CD4-positive, alpha-beta T cell treated with Interleukin-17A for 1 hour (primary cell): ENCODE measurements at places on chromosomes 6 and 20.

- DNase-seq: no peak
Observed at GRCh38 chr6:25750906-25751305, 3.6 kb upstream of the SLC17A4 start.

DNA sequence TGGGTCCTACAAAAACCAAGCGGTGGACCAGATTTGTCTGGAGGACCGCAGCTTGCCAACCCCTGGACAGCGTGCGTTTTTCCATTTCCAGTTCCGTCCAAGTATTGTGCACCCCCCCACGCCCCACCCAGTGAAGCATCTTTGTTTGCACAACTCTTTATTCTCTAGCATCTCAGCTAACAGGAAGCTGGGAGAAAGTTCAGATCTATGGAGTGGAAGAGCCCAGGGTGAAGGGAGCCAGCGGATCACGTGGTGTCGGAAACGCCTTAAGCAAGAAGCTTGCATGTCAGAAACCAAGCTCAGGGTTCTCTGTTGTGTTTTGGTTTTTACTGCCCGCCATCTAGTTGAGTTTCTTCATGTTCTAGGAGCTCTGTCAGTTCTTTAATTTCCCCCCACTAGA lies 29.9 kb downstream of the ARID1B start:
- no peak for DNase-seq

DNA sequence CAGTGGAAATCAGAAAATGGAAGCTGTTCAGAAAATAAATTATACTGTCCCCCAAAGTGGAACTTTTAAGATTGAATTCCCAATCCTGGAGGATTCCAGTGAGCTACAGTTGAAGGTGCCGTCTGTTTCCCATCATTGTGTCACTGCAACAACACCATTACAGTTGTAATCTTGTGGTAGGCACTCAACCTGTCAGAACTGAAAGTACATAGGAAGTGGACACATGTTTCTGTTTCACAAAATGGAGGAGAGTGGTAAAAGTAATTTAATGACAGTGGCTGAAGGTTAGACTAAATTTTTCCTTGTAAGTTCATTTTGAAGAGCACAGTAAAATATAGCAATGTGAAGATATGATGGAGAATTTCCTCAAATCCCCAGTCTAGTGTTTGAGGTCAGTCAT lies 70.0 kb downstream of the CD109 start:
- DNase-seq: no peak

- no peak for DNase-seq
Observed at GRCh38 chr20:33124261-33124660, 43.7 kb upstream of the BPIFA2 start.

- no peak for DNase-seq
Observed at GRCh38 chr20:63397946-63398450, 36.8 kb upstream of the CHRNA4 start.

GRCh38 chr6:44649365-44650025 lies 262.0 kb downstream of the CDC5L start:
- no peak for DNase-seq

DNA sequence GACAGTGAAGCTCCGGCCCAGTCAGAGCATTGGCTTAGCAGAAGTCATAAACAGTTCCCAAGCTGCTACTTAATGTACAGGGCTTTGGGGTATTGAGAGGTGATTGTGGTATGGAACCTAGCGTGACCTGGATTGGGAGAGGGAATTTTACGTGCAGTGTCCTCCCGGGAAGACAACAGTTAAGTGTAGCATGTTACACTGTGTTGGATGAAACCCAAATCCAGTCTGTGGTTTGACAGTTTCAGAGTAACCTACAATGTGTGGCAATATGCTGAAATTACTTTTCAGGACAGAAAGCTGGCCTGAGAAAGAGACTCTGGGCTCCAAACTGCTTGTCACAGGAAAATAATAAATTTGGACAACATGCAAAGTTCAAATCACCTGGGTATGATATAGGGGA lies 28.1 kb upstream of the RALGAPA2 start:
- no peak for DNase-seq

DNA sequence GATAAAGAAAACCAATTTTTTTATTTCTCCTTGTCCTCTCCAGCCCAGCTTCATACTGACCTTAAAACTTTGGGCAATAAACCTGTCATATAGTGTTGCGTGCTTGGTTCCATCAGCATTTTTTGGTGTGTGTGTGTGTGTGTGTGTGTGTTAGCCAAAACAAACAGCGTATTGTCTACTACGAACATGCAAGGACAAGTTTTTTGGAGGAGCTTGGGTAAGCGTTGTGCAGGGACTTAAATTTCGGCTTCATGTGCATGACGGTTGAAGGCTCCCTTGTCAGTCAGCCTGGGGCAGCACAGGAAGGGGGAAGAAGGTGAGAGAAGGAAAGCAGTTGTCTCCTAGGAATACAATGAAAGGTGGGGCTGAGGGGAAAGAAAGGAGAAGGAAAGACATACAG lies 62.0 kb upstream of the PAX1 start:
- DNase-seq: no peak

- no peak for DNase-seq
Observed at GRCh38 chr6:30463242-30463641, 26.1 kb upstream of the HLA-E start.

DNA sequence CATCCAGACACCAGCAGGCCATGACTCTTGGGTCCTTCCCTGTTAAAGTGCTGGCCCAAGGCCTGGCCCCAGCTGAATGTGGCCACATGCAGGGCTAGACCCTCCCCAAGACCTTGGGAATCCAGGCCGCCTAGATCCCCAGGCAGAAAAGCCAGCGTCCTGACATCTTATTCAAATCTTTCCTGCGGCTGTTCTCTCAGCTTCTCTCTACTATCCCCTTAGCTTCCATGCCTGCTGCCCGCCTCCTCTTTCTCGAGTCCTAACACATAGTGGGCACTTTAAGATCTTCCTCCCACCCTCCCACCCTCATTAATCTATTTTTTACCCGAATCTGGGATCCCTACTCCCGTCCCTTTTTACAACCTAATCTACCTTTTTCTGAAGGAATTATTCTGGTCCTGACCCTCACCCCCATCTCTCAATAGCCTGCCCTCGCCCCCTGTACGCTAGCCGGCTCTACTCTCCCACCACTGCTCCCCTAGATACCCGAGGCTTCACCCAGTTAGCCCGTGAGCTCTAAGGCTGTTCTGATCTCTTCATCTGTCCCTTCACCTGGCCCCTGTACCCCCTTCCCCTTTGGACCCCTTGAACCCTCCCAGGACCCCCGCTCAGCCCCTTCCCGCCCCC lies at the start of gene CCHCR1:
Gene CCHCR1, minus strand, starts transcription at position 290 of the 627 bp plus-strand sequence. Its CDS starts 202 bp downstream, at position 88.
- DNase-seq: no peak

- DNase-seq: no peak
Observed at GRCh38 chr6:166584155-166584554, 2.3 kb downstream of the RAMACL start.

DNA sequence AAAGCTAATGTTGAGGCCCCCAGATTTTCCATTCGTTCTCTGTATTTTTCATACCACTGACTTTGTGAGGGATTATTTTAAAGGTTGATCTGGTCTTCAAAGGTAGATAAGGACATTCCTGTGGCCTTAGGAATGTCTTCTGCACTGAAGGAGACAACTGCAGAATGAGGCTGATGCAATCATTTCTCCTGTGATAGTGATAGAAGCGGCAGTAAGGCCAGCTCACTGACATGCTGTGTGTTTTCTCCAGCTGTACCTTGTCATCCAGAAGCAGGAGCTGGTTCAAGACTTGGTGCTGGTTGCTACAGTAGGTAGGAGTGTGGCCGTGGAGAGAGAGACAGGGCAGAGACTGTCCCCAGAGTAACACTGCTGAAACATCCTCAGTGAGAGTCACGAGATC lies 53.8 kb downstream of the DCBLD1 start:
- no peak for DNase-seq

GRCh38 chr6:10794239-10794638 lies 44.1 kb downstream of the MAK start:
- no peak for DNase-seq

DNA sequence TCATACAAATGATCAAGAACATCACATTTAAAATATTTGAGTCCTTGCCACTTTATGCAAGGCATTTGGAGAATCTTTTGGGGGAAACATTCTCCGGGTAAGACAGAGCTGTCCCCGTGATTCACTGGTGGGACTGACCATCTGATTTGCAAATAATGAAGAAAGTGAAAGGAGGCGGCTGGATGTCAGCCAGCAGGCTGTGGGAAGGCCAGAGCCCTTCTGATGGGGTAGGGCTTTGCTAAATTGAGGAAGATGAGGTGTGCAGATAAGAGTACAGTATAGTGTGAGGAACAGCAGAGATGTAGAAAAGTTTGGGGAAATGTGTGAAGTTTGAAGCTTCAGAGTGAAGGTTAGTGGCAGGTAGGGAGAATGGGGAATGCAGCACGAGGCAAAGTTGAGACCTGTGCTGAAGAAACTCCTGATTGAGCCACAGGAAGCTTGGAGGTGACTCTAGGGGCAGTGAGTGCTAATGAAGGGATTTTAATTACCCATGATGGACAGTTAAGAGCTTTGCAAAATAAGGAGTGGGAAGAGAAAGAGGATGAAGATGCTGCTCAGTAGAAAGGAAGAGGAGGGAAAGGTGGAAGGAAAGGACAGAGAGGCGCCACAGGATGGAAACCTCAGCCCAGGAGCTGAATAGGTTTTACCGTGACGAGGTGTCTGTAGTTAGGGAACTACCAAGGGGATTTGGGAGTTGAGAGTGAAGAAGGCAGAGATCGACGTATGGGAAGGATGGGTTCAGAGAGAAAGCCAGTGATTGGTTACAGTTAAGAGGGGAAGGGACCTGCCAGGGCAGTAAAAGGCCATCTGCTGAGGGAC lies 68.7 kb downstream of the SNX9 start:
- DNase-seq: no peak

- peak; percentile 1 for DNase-seq
Observed at GRCh38 chr6:147117011-147117410, 87.2 kb upstream of the STXBP5 start.

DNA sequence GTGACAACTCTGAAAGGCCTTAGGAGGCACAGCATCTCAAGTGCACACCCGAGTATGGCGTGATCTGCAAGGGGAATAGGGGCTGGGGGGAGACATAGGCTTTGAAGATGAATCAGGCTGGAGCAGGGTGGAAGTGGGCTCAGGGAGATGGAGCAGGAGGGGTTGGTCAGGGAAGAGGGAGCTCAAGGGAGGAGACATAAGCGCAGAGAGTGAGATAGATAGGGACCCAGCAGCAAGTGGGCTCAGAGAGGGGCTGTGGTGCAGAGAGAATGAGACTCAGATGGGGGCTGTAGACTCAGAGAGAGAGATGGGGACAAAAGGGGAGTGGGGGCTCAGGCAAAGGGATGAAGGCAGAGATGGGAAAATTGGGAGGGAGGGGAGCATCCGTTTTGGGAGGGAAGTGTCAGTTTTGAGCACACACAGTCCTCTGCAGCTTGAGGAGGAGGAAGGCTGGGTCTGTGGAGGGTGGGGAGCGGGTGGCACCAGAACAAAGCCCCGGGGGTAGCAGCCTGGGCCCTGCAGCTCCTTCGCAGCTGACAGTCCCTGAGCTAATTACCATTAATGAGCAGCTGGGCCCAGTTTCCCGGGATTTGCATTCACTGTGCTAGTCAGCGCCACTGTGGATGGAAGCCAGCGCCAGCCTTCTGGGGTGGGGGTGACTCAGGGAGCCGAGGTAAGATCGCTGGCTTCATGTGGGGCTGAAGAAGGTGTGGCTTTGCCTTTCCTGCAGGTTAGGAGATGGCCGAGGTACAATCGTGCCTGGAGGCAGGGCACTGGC lies 18.7 kb downstream of the SRXN1 start:
- DNase-seq: no peak

DNA sequence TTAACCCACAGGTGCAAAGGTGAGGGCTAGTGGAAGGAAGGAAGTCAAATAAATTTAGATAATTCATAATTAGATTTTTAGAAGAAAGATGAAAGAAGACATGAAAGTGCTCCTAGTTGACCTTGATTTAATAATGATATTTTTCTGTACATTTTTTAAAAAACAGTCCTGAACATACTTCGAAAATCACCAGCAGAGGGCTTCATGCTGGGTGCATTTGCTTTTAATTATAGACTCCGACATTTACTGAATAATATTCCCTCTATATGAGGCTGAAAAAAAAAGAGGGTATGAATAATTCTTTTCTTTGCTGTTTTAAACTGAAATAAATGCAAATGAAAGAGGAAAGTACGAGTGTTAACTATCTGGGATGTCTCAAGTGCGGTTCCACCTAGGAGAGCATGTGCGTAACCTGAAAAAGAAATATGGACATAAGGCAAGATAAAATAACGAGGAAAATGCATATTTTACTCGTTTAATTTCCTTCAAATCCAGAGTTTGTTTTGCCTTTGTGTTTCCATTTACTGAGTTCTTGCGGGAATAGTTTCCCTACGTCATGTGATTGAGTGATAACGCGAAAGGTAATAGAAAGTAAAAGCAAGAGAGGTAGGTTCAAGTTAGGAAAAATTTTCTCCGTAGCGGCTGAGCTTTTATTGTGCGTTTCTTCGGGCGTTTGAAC lies 3.1 kb upstream of the TFAP2B start:
- DNase-seq: no peak

DNA sequence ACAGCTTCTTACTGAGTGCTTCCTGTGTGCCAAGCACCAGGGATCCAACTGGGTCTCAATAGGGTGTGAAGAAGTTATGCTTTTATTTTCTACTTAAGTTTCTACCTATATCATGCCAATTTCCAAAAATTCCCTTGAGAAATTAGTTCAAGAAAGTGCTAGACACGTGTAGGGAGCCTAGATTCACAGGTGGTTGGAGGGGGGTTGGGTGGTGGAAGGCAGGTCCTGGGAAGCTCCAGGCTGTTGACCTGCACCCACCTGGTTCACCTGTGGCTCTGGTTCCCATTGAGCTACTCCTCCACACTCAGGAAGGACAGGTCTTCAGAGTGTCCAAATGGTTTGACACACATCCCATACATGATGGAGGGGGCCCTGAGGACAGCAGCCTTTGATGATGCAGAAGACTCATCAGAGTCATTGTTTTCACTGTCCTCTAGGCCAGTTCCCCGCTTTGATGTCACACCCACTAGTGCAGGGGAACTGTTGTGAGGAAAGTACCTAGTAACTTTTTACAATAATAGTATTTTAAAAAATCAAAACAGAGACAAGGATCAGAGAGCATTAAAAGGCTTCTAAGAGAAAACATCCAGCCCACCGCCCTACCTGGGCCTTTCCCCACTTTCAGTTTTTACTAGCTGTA lies 39.8 kb upstream of the MYL9 start:
- DNase-seq: no peak

DNA sequence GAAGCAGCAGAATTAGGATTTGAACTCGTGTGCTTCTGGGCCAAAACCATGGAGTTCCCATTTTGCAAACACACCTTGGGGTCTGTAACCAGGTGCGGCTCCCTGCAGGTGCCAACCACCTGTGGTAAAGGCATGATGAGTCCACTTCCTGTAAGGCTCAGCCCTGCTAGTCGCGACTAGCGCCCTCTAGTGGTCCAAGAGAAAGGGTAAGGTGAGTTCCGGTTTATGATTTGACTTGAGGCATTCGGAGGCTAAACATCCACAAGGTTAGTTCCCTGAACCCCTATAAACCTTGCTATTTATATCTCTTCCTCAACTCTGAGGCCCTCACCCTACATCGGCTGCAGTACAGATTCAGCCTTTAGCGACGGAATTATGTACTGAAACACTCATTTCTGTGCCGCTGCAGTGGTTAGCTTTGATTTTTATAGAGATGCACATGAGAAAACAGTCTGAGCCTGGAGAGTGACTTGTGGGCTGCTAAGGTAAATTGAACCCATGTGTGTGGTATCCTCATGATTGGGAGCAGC lies 173.4 kb downstream of the PLCB1 start:
- DNase-seq: peak; percentile 81

GRCh38 chr6:157991067-157991432 lies 9.4 kb downstream of the SYNJ2 start:
- no peak for DNase-seq
